ENCODE measurements at places on chromosomes 11 and 22.

DNA sequence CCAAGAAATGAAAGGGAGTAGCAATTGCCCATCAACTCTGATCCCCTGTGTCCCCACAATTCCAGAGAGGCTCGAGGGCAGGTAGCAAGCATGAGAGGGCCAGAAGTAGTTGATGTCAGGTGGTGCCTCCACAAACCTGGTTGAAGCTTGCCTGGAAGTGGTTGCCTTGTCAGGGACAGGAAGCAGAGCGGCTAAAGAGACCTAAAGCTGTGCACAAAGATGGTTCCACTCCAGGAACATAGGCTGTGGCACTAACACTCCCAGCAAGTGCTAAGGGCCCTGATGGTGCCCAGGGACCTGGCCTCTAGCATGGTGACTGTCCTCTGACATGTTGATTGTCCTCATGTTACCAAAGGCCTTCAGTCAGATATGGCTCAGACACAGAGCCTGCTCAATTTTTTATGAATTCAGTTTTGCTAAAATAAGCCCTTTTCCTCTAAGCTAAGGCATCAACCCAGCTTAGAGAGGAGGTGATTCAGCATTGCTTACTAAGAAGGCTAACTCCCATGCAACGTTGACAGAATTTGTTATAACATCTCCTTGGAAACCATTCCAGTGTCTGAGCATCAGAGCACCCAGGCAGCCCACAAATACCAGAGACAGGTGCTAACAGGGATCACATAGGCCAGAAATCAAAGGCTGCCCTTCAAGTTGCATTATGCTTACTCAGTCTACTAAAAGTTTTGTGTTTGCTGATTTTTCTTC lies 196.3 kb upstream of the ARHGAP20 start:
- peak; percentile 90 for DNase-seq

DNA sequence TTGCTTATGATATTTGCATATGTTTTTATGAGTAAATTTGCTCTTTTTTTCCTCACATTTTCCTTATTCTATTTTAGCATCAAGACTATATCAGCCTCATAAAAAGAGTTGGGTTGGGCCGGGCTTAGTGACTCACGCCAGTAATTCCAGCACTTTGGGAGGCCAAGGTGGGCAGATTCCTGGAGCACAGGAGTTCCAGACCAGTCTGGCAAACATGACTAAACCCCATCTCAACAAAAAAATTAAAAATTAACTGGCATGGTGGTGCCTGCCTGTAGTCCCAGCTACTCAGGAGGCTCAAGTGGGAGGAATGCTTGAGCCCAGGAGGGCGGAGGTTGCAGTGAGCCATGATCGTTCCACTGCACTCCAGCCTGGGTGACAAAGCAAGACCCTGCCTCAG lies 148.8 kb upstream of the ANO5 start:
- no peak for DNase-seq

- no peak for DNase-seq
Observed at GRCh38 chr22:50621356-50621880, 6.5 kb downstream of the ARSA start.

DNA sequence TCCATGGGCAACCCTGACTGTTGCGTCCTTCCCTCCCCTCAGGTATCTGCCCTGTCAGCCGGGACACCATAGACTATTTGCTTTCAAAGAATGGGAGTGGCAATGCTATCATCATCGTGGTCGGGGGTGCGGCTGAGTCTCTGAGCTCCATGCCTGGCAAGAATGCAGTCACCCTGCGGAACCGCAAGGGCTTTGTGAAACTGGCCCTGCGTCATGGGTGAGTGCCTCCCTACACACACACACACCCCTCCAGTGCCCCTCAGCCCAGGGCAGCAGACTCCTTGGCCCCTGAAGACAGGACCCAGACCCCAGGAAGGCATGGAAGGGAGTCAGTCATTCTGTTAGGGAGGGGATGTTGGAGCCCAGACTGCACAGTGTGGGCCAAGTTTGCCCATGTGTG lies 17.9 kb upstream of the UVRAG start:
- DNase-seq, result no peak

- DNase-seq, result no peak
Observed at GRCh38 chr11:130892861-130893260, 23.4 kb downstream of the SNX19 start.

DNA sequence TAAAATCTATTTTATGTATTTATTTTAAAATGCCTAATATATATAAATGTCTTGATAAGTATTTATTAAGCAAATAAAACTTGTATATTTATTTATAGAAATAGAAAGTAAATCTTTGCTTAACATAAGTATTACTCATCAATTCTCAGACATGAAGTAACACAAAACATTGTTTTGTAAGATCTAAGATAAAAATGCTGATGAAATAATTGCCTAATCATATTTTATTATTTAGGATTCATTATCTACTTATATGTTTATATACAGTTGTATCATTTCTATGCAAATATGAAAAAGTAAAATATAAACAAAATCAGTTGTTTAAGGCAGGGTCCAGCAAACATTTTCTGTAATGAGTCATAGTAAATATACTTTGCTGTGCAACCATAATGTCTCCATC lies 507.8 kb upstream of the CNTN5 start:
- DNase-seq, result no peak

- peak; percentile 19 for DNase-seq
Observed at GRCh38 chr11:75445315-75445953, 12.4 kb upstream of the KLHL35 start.

DNA sequence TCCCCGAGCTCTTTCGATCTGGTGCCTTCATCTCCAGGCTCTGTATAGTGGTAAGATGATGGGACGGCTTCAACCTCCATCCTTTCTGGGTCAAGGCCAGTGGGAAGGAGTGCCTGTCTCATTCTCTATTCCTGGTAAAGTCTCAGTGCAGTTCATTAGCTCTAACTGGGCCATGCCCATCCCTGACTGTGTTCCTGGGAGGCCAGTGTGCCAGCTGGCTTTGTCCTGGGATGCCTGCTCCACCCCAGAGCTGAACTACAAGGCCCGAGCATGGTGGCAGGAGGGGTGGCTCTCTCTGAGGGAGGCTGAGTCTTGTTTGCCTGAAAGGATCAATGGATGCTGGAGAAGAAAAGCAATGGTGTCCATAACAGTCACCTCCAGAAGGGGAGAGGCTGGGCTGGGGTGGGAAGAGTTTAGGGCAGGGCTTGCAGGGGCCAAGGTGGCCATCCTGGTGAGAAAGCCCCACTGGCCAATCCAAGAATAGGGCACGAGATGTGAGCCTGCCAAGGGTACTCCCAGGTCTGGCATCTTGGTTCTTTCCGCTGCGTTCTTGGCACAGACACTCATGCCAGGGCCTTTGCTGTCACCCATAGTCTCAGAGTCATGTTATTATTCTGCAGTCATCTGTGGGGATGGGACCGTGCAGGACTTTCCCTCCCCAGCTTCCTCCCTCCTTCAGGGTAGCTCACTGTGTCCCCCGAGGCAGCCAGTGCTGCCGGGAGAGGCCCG lies 60.1 kb downstream of the PARVB start:
- no peak for DNase-seq

- no peak for DNase-seq
Observed at GRCh38 chr11:818396-819128, at the start of gene PNPLA2. PNPLA2 (plus strand) TSS chr11:818914; CDS start chr11:819719, 805 bp downstream.

DNA sequence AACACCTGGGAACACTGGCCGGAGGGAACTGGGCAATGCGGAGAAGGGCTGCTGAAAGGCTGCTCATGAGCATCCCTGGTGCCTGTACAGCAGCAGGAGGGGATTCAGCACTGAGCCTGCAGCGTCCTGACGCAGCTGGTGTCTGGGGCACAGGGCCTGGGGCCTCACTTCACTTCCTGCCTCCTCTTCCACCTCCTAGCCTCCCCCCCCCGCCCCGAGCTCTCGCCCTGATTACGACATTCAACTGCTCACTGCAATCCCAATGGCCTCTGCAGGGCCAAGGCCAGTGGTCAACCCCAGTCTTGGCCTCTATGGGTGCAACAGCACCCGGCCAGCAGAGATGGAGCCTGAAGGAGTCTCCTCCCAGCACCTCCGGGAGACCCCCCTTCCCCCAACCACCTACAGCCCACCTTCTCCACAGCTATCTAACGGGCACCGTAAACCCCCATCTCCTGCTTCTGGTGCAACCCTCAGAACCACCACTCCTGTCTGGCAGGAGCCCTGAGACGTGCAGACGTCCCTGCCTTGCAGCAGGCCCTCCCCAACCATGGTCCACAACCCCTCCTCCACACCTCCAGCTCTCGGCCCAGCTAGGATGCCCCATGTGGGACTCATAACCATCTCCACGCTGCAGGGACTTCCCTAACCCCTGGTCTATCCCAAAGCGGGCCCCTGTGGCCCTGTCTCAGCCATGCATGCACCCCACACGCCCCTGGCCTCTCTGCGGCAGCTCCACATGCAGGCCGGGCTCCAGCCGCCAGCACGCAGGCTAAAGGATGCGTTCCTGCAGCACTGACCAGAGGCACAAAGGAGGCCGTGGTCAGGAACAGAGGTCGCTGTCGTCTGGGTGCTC lies 38.2 kb downstream of the BRD1 start:
- no peak for DNase-seq

GRCh38 chr11:65643971-65644370 lies 6.1 kb downstream of the SIPA1 start:
- peak; percentile 35 for DNase-seq

DNA sequence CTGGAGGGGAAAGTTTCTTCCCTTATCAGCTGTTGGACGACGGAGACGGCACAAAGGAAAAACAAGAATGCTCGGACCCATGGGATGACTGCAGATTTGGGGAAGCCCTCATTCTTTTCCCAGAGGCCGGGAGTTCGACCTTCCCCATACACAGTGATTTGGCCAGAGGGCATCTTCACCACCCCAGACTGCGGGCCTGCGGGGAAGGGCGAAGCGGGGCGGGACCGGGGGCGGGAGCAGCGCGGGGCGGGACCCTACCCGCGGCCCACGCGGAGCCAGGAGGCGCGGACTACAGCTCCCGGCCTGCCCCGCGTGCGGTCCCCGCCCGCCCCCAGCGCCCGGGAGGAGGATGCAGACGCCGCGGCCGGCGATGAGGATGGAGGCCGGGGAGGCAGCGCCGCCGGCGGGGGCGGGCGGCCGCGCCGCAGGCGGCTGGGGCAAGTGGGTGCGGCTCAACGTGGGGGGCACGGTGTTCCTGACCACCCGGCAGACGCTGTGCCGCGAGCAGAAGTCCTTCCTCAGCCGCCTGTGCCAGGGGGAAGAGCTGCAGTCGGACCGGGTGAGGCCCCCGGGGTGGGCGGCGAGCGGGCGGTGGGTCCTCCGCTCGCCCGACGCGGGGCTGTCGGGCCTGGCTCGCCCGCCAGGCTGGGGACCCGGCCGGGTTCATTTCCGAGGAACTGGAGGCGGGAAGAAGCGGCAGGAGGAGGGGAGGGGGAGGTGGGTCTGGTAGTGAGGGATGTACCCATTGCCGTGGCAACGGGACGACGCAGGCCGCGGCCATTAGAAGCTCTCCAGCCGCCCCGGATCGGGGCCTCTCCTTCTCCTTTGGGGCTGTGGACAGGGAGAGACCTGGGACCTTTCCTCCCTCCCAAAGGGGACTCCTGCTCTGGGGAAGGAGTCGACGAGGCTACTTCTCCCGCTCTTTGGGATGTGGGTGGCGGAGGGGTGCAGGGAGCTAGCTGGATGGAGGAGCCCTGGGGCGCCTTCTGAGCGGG lies at the start of gene KCTD17:
Gene KCTD17 (plus strand): TSS at position 352 of the 995 bp plus-strand sequence. CDS start 19 bp downstream, at position 371.
- no peak for DNase-seq

- DNase-seq, result no peak
Observed at GRCh38 chr11:6565988-6566703, 37.3 kb downstream of the RRP8 start.

DNA sequence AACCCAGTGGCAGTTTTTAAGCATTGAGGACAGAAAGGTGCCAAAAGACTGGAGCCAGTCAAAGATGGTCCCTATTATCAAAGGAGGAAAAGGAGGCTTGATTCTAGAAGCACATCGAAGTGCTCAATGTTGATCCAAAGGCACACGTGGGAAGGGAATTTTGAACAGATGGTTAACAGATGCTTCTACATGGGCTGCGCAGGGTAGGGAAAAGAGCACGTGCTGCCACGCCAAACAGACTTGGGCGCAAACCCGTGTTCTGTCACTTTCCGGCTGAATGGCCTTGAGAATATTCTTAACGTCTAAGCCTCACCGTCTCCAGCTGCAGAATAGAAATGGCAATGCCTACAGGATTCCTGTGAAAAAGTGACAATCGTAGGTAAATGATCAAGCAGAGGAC lies 217.9 kb upstream of the MTNR1B start:
- no peak for DNase-seq

GRCh38 chr11:78860720-78861422 lies 286.2 kb upstream of the NARS2 start:
- DNase-seq, result no peak

DNA sequence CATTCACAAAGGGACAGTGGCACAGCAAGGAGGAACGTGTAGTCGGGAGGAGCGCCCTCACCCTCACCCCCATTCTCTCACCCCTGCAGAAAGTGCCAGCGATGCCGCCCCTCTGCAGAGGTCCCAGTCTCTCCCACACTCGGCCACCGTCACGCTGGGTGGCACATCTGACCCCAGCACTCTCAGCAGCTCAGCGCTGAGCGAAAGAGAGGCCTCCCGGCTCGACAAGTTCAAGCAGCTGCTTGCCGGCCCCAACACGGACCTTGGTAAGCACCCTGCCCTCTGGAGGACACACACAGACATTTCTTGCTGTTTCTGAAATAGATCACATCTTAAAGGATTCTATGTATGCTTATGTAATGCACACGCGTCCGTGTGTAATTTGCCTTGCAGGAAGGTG lies 34.9 kb downstream of the TBC1D22A start:
- peak; percentile 58 for DNase-seq

DNA sequence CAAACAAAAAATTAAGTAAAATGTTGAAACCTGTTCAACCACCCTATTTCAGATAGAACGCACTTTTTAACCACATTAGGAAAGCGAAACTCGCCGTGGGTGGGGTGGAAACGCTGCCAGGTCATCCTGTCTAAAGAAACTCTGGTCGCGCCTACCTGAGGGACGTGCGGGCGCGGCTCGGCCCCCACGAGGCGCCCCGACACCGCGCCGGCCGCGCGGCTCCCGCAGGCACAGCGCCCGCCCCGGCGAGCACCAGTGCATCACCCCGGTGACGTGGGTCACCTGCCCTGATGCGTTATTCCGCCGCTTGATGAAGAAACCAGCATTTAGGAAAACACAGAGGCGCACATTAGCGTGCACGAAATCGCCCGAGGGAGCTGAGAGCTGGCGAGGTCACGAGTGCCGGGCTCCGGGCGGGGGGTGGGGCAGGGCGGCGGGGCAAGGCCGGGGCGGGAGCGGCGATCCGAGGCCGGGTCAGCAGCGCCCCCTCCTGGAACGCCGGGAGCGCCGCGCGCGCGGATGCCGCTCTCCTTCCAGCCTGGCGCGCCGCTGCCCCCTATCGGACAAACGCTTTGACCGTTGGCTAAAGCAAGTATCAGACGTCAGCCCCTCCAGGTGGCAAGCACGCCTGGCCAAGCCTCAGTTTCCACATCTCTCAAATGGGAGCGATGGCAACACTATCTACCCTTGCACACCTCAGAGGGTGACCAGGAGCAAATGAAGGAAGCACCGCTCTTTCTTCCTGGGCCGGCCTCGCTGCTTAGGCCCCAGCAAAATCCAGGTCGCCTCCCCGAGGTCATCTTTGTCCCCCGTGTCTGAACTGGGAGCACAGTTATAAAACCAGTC lies 15.7 kb upstream of the SNX32 start:
- peak; percentile 45 for DNase-seq

- DNase-seq, result no peak
Observed at GRCh38 chr22:44962741-44963454, 46.9 kb downstream of the PHF21B start.

Data from foreskin keratinocyte (primary cell).